NK-92 treated with Interleukin-12 subunit alpha and Interleukin-12 subunit beta, amount 100 ng/mL, for 24 hours (cell line): ENCODE measurements at places on chromosomes 6 and 20.

DNA sequence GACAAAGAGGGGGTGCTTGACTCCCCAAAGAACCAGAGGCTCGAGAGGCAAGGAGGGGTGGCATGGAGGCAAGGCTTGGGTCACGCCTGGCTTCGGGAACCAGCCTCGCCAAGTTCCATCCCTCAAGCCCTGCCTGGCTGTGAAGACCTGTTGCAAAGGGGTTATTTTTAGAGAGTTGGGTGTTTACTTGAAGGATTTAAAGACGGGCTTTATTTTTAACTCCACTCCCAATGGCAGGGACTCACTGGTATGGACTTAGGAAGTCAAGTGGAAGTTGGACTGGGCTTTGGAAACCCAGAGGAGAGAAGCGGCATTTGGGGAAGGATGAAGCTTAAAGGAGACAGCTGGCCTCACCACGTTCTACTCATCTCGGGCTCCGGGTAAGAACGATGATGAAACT is 43.1 kb downstream of the JPH2 start:
- DNase-seq = no peak

GRCh38 chr20:1374246-1374645 is 18.6 kb downstream of the FKBP1A start:
- DNase-seq = no peak

DNA sequence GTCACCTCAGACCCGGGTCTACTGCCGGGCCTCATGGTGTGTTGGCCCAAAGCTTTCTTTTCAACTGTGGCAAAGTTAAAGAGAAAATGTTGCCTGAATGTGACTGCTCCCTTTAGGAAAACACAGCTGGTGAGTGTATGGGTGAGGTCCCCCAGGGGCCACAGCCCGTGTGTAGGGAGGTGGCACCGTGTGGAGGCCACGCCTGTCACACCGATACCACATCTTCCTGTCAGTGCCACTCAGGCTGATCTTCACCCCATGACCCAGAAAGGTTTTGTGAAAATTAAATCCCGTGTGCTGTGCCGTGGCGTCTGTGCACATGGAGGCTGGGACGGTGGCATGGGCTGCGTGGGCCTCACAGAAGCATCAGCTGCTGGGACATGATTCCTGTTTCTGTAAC is 10.7 kb upstream of the ADRM1 start:
- DNase-seq = no peak

GRCh38 chr20:59512651-59513050 is 91.7 kb upstream of the PHACTR3 start:
- no peak for DNase-seq

- DNase-seq = no peak
These were observed 18.8 kb downstream of the SYNDIG1 start for GRCh38 chr20:24488064-24488799.

DNA sequence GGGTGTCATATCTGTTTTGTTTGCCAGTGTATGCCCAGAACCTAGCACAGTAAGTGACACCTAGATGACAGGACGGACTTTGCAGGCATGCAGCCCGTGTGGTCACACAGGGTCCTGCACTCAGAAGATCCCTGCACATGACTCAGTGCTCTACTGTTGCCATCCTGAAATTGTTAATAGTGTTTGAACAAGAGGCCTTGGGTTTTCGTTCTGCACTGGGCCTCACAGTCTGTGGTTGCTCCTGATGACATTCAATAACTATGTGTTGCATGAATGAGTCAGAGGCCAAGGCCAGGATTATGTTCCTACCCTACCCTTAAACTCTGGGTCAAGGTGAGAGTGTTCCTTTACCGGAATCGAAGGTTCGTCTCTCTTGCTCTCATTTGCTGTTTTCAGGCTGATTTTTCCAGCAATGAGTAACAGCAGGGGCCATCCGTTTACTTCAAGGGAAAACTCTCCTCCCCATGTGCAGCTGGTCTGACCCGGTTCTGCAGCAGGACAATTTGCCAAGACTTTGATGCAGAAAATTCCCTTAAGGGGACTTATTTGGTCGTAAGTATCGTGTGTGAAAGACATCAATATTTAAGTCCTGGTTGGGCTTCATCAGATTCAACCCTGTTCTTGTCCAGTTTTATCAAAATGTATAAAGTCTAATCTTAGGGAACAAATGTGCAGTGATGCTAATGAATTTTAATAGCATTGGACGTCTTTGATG is 13.0 kb upstream of the PFDN4 start:
- DNase-seq = no peak

DNA sequence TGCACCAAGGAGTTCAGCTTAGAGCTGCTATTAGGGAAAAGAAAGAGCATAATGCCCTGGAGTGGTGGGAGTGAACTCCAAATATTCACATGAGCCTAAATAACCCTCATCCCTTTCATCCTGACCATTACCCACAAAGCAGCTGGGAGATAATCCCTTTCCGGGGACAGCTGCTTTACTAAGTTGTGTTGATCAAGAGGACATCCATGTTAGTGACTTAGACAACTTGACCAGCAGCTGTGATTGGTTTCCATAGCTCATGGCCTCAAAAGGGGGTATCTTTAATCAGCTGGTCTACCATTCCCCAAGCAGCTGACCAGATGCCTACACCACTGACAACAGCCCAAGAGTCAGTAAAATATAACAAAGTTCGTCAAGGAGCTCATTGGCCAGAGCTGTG is 75.8 kb upstream of the LY86 start:
- DNase-seq = no peak

GRCh38 chr6:25774120-25774715 is 19.7 kb downstream of the SLC17A4 start:
- DNase-seq = no peak

DNA sequence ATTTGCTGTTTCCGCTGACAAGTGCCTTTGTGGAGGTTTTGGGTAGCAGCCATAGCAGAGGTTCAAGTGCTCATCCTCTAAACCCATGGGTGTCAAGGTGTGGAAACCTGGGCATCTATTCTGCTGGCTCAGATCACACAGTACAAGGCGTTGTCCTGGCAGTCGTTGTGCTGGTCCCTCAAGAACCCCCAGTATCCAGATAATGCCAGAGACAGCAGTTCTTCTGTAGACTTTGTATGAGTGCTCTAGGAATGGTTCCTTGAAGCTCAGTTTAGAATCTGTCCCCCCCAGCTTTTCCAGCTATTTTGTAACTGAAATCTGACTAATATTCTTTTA is 655.7 kb upstream of the MAP3K7 start:
- no peak for DNase-seq

DNA sequence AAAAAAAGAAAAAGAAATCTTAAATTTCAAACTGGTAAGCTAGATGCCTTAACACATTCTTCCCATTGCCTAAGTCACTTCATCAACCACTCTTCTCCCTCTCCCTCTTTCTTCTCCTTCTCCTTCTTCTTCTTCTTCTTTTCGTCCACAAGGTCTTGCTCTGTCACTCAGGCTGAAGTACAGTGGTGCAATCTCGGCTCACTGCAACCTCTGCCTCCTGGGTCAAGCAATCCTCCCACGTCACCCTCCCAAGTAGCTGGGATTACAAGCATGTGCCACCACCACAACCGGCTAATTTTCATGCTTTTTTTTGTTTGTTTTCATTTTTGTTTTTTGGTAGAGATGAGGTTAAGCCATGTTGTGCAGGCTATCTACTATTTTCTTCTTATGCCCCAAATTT is 60.2 kb downstream of the GPR63 start:
- no peak for DNase-seq

- no peak for DNase-seq
These were observed 88.3 kb downstream of the CEBPB start for GRCh38 chr20:50278684-50279531.

DNA sequence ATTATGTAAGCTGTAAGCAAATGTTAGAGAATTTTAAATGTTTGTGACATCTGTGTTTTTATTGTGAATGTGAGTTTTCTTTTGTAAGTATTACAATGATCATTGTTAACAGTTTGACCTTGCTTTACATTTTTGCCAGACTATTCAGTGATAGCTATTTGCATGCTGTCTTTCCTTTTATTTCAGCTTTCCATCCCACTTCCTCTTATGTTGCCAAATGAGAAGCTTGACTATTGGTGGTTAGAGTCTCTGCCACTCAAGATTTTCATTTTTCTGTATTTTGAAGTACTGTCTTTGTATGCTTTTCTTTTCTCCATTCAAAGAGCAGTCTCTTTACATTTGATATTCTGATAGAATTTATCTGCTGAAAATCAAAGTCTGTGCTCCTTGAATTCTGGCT is 104.1 kb downstream of the PRIM2 start:
- no peak for DNase-seq

DNA sequence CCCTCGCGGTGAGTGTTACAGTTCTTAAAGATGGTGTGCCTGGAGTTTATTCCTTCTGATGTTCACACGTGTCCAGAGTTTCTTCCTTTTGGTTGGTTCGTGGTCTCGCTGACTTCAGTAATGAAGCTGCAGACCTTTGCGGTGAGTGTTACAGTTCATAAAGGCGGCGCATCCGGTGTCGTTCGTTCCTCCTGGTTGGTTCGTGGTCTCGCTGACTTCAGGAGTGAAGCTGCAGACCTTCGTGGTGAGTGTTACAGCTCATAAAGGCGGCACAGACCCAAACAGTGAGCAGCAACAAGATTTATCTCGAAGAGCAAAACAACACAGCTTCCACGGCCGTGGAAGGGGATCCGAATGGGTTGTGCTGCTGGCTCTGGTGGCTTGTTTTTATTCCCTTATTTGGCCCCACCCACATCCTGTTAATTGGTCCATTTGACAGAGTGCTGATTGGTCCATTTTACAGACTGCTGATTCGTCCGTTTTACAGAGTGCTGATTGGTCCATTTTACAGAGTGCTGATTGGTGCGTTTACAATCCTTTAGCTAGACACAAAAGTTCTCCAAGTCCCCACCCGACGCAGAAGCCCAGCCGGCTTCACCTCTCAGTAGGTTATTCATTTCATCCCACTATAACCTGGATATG is 48.2 kb upstream of the ARG1 start:
- no peak for DNase-seq

DNA sequence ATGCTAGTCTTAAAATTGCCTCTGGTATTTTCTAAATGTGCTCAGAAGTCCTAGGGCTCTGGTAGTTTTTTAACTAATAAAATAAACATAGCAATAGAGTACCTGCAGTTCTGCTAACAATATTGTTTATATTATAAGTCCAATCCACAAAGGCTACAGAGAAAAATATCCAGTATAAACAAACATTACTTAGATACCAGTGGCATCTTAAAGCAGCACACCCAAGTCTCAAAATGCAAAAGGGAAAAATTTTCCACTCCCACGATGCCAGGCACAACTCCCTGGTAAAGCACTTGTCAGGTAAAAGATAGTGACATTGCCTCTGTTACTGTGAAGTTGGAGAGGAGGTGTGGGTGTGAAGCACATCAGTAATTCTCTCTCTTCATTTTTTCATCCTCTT is 123.3 kb downstream of the OGFRL1 start:
- no peak for DNase-seq

GRCh38 chr6:88871498-88871897 is 91.9 kb downstream of the RNGTT start:
- no peak for DNase-seq

GRCh38 chr6:30231067-30231466 is 17.9 kb upstream of the TRIM26 start:
- DNase-seq = no peak

- no peak for DNase-seq
These were observed 142.1 kb upstream of the CST7 start for GRCh38 chr20:24806705-24807676.

DNA sequence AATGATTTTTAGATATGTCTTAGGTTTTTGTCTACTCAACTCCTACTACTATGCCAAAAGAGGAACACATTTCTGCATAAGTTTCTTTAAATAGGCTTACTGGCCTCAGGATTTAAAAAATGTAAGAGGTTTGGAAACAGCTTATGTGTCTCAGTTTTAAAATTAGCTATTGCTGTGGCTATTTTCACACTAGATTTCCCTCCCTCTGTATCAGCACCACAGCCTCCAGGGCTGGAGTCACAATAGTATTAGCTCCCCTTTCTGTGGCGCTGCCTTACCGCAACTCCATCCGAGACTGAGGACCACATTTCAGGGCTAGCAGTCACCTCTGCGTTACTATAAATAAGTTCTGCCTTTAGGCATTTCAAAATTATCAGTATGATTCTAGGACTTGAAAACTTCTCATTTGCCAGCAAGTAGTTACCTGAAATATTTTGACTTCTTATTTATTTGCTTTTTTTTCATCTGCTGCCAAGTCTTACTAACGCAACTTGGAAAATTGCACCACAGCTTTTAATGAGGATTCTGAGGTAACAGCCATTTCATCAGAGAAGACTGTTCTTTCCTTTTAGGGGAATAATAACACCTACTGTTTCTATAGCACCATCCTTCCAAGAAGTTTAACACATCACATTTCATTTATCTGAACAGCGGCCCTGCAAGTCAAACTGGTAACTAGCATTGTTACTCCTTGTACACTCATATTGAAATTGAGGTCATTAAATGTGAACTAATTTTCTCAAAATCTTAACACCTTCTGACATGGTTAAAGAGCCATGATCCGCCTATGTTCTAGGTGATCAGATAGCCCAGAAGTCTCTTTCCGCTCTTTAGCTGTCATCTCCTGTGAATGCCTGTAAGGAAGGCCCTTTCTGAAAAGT is 105.9 kb downstream of the GJA10 start:
- DNase-seq = no peak

DNA sequence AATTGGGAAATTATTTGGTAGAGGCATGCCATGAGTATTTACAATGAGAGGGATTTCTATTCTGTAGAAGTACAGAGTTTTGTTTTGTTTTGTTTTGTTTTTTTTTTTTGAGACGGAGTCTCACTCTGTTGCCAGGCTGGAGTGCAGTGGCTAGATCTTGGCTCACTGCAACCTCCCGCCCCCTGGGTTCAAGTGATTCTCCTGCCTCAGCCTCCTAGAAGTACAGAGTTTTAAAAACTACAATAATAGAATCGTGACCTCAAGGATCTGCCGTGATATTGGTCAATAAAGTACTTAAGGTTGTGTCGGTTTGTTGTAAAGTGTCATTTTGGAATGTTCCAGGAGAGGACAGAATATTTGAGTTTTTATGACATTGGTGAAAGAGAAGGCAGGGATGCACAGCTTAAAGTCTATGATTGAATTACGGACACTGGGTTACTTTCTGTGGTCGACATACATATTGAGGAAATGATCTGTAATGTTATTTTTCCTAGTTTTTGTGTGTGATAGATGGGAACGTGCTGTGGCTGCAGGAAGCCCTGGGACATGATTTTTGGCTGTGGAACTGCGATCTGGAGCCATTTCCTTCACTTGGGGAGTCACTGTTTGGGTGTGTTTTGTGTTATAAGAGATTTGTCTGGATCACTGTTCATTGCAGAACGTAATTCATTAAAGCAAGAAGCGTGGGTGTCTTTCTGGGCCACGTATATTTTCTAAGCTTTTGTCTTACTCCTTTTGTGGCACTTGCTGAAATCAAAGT is 59.6 kb downstream of the TIAM2 start:
- no peak for DNase-seq
